Non-pigmented ciliary epithelial cell (primary cell): ENCODE measurements at places on chromosomes 3 and 15.

- DNase-seq, result no peak
These were observed 81.1 kb downstream of the CCK start for GRCh38 chr3:42184651-42185443.

- DNase-seq, result no peak
These were observed 17.3 kb upstream of the LRRK1 start for GRCh38 chr15:100901702-100902435.

DNA sequence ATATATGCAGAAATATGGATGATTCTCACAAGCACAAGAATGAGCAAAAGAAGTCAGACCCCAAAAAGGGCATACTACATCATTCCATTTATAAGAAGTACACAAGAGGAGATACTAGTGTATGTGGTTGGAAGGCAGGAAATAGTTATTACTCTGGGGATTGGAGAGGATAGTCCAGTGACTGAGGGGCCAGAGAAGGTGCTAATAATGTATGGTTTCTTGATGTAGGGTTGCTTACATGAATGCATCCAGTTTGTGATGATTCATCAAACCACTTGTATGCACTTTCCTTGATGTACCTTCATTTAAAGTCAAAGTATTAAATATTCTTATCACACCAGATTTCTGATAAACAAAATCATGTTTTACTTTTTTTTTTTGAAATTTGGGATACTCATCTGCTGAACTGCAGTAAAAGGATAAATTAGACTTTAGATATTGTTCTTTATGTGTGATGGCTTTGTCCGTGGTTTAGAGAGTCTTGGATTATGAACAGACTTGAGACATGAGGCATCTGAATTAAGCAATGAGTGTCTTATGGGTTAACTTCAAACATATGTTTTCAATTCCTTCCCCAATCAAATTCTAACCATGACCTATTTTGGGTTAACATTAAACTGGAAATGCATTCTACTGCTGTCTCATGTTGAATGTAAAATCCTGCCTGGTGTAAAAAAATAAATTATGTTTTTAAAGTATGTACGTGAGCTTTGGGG lies 171.2 kb downstream of the SEMA6D start:
- DNase-seq, result no peak

DNA sequence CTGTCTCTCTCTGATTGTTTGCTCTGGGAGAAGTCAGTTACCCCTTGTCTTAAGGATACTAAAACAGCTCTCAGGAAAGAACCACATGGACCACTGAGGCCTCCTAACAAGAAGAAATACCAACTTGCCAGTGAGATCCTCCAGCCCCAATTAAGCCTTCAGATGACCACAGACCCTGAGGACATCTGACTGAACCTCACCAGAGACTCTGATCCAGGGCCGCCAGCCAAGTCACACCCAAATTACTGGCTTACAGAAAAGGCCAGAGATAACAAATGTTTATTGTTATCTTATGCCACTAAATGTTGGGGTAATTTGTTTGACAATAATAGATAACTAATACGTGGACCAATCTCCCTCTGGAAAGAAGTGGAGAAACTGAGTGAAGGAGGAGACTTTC lies 40.2 kb downstream of the SLC12A8 start:
- no peak for DNase-seq

GRCh38 chr3:62995119-62995518 lies 119.9 kb upstream of the CADPS start:
- DNase-seq, result no peak
